Left lobe of liver (tissue), 2 donors: ENCODE measurements at places on chromosomes 2 and 18. TPM values are rescaled to one million over a fixed set of nuclear protein-coding genes. Genes with fewer than 3 reads are reported as not detected.

DNA sequence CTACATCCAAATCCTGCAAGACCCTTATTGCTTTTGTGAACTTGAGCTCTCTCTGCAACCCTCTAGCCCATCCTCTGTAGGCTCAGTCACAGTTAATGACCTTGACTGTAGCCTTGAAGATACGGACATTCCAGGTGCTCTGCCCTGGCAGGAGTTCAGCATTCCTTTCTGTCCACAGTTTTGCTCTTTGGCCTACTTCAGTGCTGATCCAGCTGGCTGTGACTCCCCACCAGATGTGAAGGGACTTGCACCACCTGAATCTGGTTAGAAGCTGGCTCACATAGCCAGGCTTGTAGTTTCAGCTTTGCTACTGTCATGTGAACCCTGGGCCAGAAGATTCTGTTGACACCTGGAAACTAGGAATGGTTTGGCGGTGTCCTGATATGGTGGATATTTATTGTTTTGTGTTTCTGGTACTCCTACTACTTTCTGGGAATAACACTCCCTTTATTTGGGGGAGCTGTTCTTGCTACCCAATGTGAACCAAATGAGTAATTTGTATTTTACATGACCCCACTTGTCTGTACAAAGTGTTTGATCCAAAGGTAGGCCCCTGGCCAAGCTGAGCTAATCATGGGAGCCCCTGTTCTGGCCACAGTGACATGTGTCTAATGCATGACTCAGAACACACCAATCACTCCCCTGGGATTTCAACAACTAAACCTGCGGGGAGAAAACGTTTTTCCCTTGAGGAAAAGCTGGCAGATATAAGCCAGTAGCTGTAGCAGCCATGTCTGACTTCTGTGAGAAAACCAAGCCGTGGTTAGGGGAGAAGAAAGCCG, 73.4 kb downstream of the CDCA7 start:
- DNase-seq = peak; percentile 79

DNA sequence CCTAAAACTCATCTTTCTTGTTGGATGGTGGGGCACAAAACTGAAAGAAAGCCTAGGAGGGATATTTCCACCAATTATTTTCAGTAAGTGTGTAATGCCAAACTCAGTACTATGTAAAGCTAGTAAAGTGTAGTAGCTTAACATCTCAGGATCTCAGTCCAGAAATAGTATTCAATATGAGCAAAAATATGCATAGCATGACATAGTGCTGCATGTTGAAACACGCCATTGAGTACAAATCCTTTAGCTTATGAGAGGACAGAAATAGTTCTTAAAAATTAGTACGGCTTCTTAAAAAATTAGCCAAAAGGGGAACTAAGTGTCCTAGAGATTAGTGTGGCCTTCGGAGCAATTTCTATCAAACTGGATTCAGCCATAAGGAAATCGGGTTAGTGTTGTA, 21.7 kb upstream of the ATL2 start:
- no peak for DNase-seq

DNA sequence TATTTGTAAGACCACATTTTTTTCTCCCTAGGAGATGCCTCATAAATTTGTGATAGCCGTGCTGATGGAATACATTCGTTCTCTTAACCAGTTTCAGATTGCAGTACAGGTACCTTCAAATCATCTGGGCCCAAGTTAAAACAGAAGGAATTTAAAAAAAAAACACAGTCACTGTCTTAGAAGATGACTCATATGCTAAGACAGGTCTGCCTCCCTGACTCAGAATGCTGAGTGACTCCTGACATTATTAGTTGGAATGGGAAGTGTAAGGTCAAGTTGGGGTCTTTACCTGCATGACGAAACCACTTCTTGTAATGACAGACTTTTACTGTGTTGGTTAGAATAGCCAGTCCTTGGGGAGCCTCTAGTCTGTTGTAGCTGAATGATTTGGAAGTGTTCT, 26.3 kb downstream of the RMC1 start:
- DNase-seq = no peak

- DNase-seq = no peak
Observed at GRCh38 chr2:223383315-223383714, 218.8 kb downstream of the SCG2 start.

GRCh38 chr2:129656081-129656598, 323.3 kb upstream of the RAB6C start:
- no peak for DNase-seq

GRCh38 chr2:134107402-134107801, 146.5 kb upstream of the MGAT5 start:
- no peak for DNase-seq

- no peak for DNase-seq
Observed at GRCh38 chr2:73972846-73973245, 11.9 kb upstream of the TET3 start.

GRCh38 chr2:238426568-238427434, at the start of gene ASB1:
ASB1 (plus strand) TSS chr2:238426927; CDS start chr2:238427071, 144 bp downstream.
- DNase-seq = peak; percentile 78

The MATN3 gene
- 0.08 TPM for total RNA-seq

The RSAD2 gene
- 1.6 TPM for total RNA-seq

The EGR4 gene
- not detected for total RNA-seq
